ENCODE measurements at places on chromosomes 5 and 9.
A peak's percentile ranks its signal among the peaks of the same experiment; 100 is the strongest.

- DNase-seq: peak; percentile 34
These were observed at the start of gene GRIA1 for GRCh38 chr5:153490118-153491037. Gene GRIA1 (plus strand): TSS chr5:153490670.

GRCh38 chr5:65262649-65263059, 219.1 kb downstream of the ADAMTS6 start:
- DNase-seq: no peak

GRCh38 chr9:88018101-88018500, 43.8 kb upstream of the CDK20 start:
- no peak for DNase-seq

- no peak for DNase-seq
These were observed 51.4 kb upstream of the DAB2 start for GRCh38 chr5:39475881-39476842.

DNA sequence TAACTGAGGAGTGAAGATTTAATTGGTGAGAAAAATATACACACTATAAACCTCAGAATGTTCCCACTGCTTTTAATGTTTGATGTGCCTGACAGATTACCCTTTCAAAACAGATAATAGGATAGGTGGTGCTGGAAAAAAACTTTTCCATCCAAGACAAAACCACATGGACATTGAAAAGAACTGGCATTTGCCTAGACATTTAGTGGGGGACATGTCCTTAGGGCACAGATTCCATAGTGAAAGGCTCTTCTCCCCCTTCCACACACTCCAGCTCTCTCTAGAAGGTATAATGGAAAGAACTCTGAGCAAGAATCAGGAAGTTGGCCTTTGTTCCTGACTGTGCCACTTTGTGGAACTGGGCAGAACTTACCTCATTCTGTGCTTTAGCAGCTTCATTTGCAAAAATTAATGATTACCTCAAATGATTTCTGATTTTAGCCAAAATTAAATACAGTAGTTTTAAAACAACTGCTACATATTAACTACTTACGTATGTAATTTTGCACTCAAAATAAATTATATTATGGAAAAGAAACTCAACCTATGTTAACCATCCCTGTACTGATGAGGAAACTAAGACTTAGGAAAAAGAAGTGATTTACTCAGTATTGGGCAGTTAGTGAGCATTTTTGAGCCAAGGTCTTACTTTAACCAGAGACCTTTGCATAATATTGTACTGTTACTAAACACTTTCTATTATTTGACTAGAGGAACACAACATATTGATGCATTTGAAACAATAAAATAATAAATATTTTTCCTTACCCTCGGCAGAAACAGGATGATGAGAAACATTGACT, 43.3 kb downstream of the TMC1 start:
- DNase-seq: no peak

- DNase-seq: no peak
These were observed 71.8 kb downstream of the EGFLAM start for GRCh38 chr5:38330207-38330606.

DNA sequence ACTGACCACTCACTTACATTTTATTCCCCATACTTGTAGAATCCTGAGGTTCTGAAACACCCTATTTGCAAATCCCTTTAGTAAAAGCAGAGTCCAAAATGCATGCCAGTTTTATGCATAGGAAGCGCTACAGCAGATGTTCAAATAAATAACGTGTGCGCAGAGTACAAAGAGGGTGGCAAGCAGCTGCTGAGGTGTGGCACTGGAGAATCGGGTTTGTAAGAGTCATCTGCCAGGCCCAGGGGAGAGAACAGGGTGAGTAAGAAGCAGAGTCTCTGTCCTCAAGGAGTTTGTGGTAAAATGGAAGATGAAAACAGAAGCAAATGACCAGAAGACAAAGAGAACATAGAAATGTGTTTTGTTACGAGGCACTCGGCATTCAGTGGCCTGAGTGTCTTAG, 288.8 kb downstream of the GLIS3 start:
- DNase-seq: no peak

DNA sequence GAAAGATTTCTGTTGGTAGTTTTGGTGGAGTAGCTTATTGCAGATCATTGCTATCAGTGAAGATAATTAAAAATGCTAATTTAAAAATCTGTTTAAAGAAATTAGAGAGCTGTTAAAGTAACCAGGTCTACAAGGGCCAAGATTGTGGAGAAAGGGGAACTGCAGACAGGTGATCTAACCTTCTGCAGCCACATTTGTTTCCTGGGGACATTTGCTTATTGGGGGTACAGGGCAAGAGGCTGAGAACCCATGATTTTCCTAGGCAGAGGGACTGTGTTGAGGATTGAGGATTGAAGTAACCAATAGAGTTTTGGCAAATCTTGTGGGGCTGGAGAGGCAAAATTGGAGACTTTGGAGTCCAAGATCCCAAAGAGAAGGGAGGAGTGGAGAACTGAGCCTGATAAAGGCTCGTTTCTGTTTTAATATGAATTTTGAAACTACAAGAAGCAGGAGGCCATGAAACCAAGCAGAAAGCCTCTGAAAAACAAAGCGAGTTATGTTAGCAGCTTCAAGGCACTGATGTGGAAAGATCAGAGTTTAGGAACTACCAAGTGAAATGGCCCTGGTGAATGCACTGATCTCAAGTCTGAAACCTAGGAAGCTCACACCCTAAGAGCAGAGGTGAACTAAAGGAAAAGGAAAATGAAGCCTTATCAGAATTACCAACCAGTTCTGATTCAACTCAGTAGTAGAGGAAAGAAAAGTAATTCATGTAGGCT, 219.8 kb upstream of the C9orf72 start:
- DNase-seq: no peak

GRCh38 chr5:124537107-124537506, 209.3 kb downstream of the ZNF608 start:
- no peak for DNase-seq
